ENCODE measurements at places on chromosomes 3 and 15.

DNA sequence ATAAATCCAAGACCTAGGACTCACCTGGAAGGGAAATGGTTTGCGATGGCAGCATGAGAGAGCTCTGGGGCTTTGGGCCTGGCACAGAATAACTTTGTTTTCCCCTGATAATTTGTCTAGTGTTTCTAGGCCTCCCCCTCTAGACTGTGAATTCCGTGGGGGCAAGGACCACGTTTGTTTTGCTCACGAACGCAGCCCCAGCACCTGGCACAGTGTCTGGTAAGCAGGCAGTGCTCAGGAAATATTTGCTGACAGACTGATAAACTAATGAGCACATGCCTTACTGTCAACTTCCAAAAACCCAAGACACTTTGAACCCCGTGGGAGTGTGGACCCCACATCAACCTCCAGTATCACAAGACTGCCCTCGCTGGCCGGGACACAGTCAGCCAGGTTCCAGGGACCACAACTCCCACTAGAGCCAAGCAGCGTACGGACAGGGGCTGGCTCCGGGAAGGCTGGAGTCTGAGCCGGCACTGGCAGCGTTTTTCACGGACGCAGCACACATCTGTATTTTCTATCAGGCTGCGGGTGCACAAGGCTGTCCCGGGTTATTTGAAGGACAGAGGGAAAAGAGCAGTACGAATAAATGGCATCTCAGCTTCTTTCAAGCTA, 146.5 kb downstream of the XXYLT1 start:
- no peak for DNase-seq

GRCh38 chr3:12612514-12613226, 51.2 kb downstream of the RAF1 start:
- no peak for DNase-seq

DNA sequence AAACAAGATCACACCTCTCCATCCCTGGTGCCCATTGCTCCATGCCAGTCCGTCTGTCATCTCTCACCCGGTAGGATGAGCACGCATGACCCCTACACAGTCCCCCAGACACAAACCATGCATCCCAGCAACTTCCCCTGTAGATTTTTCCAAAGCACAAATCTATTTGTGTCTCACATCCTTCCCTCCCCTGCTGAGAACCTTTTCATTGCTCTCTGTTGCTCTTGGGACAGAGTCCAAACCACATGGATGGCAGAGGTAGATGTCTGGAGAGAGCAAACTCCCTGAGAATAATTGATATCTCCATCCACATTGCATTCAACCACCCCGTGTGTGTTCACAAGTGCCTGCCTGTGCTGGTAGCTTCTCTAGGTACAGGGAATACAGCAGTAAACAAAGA, 29.9 kb upstream of the LRTM1 start:
- DNase-seq, result peak; percentile 27

GRCh38 chr3:40387001-40387894, at the start of gene ENTPD3:
ENTPD3 (plus strand) TSS chr3:40387184; CDS start chr3:40388058, 874 bp downstream.
- peak; percentile 36 for DNase-seq

GRCh38 chr3:72152551-72153476, 367.9 kb upstream of the PROK2 start:
- peak; percentile 86 for DNase-seq
